GM12891 (cell line): ENCODE measurements at places on chromosomes 5 and 9.

DNA sequence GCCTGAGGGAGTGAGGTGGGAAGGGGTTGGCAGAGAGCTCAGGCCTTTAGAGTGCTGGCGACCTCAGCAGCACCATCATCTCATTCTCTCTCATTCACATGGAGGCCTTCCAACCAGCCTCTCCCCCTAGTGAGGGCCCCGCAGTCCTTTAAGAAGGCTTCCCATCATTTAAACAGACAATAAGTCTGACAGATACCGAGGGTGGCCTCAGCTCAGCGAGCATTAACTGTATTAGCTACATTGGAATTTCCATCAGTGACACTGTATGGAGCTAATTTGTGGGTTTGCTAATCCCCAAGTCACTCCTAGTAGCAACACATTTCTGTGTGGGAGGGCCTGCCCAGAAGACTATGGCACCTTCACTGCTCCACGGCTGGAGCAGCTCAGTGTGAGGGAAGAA, 75.8 kb downstream of the INSYN2B start:
- no peak for DNase-seq

GRCh38 chr5:107968406-107968843, 297.7 kb upstream of the EFNA5 start:
- DNase-seq: no peak

DNA sequence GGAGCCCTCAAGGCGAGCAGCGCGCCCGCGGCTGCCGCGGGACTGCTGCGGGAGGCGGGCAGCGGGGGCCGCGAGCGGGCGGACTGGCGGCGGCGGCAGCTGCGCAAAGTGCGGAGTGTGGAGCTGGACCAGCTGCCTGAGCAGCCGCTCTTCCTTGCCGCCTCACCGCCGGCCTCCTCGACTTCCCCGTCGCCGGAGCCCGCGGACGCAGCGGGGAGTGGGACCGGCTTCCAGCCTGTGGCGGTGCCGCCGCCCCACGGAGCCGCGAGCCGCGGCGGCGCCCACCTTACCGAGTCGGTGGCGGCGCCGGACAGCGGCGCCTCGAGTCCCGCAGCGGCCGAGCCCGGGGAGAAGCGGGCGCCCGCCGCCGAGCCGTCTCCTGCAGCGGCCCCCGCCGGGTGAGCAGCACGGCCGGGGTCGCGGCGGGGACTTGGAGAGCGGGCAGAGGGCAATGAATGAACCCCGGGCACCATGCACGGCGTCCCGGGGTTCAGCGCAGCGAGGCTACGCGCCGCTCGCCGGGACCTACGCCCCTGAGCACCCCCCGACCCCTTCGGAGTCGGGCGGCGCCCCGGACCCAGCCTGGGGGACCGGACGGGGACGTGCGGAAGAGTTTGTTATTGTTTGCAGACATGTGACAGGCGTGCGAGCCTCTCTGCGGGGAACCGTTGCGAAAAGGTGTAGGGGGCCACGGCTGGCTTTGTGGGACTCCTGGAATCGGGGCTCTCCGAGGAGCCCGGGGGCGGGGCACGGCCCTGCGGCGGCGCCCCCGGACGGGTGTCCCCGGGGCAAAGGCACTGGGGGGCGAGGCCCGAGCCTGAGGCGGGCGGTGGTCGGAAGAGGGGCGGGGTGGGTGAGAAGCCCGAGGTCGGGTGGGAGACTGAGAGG, 553 bp downstream of the MAP3K1 start:
- DNase-seq: peak; percentile 49

DNA sequence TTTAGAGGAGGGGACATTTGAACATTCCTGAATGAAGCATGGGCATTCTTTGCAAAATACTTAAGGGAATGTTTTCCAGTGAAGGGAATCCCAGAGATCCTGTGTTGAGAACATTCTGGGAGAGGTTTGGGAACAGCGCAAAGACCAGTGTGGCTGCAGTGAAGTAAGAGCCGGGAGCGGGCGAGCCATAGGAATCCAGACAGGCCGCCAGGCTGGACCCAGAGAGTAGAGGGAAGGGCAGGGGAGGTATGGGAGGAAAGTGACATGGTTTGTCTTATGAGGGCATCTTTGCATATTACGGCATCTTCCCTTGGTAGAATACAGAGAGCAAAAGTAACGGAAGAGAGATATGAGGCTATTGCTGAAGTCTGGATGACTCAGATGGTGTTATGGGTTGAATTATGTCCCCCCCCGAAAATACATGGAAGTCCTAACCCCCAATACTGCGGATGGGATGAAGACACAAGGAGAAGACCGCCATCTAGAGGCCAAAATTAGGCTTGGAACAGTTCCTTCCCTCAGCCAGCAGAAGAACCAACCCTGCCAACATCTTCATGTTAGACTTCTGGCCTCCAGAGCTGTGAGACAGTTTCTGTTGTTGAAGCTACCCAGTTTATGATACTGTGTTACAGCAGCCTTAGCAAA, 268.2 kb downstream of the MAST4 start:
- DNase-seq: no peak

GRCh38 chr9:1875251-1875851, 139.8 kb upstream of the SMARCA2 start:
- no peak for DNase-seq

DNA sequence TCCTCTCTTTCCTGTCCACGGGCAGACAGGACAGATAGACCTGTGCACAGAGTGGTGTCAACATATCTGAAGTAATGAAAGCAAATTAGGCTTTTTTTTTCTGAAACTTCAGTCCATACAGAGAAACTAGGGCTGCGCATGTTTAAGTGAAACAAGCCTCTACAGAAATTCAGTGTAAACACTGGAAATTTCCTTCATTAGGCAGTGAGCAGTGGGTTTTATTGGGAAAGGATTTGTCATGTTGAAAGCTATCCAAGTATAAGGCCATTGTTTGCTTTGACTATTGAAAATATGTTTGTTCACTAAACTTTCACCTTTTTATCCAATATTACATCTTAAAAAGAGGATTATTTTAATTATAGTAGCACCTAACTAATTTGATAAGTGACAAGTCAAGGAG, 161.2 kb downstream of the AOPEP start:
- DNase-seq: no peak

DNA sequence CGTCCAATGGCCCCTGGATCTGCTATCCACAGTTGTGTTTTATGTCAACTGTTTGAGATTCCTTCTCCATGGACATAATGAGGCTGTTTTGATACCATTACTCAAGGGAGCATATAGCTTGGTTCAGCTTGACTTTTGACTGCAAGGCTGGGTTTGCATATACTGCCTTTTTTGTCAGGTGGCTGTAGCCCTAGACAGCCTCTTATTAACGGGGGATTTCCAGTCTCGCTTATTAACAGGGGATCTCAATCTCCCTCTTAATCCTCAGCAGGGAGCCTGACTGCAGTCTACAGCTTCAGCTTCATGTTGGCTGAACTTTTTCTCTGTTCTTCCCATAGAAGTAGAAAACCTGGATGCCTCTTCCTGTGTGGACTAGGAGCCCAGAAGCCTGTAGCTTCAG, 73.7 kb upstream of the TNC start:
- DNase-seq: no peak

GRCh38 chr9:110309681-110310080, 28.0 kb downstream of the TXNDC8 start:
- DNase-seq: no peak

DNA sequence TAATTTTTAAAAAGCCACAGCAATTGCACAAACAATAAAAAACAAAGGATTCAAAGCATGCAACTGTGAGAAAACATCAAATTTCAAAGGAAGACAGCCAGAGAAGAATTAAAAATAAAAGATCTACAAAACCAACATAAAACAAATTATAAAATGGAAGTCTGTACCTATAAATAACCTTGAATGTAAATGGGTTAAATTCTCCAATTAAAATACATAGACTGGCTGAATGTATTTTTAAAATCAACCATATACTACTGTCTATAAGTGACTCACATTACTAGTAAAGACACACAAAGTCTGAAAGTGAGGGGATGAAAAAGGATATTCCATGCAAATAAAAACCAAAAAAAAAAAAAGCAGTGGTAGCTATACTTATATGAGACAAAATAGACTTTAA, 33.7 kb downstream of the BTNL8 start:
- DNase-seq: no peak

DNA sequence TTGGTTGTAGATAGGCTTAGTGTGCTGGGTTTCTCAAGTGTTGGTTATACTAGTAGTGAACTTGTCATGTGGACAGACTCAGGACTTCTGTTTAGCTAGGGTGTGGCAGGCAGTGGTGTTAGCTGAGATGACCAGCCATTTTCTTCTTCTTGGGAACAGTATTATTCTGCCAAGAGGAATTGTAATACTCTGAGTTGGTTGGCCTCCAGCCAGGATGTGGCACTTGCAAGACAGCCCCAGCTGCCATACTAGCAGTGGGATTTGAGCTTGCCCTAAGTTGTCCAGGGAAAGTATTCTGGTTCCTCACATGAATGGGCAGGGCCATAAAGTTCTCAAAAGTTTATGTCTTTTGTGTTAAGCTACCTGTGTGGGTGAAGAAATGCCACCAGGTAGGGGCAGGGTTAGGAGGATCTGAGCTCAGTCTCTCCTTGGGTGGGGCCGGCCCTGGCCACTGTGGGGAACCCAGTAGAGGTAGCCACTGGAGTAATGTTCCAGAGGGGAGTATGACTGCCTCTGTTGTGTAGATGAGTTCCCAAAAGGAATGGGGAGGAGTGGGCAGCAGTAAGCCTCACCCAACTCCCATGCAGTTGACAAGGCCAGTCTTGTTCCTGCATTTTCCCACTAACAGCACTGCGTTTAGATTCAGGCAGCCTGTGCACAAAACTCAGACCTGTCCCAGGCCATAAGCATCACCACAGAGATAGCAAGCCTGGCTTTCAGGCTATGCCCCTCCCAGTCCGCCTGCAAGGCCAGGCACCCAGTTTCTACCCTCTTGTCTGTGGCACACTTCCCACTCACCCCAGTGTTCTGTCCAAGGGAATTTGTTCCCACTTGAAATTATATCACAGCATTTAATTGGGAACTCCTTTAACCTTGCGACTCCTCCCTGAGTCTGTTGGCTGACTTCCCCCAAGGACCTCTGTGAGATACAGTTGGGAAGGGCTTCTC, 250.7 kb downstream of the ANXA1 start:
- DNase-seq: no peak

DNA sequence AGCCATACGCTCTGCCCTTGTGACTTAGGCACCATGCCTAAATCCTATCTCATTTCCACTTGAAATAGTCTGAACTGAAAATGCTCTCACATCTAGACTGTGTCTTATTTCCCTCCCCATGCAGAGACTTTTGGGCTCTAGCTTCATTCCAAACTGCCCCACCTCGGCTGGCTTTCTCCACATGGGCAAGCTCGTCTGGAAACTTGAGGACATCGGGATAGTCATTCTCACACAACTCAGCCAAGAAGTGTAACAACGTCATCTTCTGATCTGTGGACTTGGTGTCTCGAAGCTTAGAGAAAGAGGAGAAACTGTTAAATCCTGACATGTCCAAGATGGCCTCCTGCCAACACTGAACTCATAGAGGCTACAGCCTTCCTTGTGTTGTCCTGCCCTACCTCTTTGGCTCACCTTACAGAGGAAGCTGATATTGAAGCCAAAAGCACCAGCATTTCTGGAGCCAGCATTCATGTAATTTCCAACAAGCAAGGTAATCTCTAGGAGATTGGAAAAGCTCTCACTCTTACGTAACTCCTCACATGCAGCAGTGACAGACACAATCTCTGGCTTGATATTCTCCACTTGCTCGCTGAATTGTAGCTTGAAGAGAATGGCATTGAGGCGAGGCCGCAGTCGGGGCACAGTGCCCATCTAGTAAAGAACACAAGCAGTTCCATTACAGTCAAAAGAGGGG, 39.6 kb downstream of the PCDHGC5 start:
- no peak for DNase-seq

GRCh38 chr5:16826379-16827125, 109.5 kb downstream of the MYO10 start:
- no peak for DNase-seq

- DNase-seq: no peak
Observed at GRCh38 chr5:172172912-172173563, 15.0 kb downstream of the STK10 start.
